ENCODE measurements at places on chromosomes 3 and 15.

DNA sequence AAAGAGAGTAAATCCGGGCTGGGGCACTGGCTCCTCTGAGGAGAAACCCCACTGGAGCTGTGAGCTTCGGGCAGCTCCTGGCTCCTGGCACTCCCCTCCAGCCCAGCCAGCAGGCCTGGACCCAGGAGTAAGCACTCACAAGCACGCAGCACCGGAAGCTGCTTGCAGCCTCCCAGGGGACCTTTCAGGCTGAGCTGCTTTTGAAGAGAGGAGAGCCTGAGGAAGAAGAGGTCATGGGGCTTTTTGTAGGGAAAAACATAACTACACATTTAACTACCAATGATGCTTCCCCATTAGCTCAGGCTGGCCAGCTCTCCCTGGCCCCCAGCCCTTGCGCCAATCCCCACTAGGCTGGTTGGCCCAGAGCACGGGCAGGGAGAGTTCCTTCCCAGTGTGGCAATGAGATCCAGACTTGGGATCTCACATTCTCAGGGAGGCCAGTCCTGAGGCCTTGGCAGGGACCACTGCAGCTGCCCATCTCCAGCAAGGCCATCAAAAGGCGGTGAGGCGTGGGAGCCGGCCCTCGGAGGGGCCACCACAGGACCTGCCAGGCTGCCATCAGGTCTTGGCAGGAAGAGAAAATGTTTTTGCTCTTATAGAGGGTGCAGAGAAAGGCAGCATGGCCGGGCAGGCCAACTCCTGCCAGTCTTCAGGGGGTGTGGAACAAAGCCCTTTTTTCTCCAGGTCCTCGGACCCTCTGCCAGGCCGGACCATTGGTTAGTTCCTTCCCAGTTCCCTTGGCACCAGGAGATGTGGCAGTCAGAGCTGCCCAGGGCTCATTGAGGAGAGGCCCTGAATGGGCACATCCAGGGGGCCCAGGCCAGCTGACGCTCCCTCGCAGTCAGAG, 41.5 kb upstream of the MFGE8 start:
- peak; percentile 15 for DNase-seq

GRCh38 chr15:100642950-100643338, 40.6 kb downstream of the ASB7 start:
- no peak for DNase-seq

DNA sequence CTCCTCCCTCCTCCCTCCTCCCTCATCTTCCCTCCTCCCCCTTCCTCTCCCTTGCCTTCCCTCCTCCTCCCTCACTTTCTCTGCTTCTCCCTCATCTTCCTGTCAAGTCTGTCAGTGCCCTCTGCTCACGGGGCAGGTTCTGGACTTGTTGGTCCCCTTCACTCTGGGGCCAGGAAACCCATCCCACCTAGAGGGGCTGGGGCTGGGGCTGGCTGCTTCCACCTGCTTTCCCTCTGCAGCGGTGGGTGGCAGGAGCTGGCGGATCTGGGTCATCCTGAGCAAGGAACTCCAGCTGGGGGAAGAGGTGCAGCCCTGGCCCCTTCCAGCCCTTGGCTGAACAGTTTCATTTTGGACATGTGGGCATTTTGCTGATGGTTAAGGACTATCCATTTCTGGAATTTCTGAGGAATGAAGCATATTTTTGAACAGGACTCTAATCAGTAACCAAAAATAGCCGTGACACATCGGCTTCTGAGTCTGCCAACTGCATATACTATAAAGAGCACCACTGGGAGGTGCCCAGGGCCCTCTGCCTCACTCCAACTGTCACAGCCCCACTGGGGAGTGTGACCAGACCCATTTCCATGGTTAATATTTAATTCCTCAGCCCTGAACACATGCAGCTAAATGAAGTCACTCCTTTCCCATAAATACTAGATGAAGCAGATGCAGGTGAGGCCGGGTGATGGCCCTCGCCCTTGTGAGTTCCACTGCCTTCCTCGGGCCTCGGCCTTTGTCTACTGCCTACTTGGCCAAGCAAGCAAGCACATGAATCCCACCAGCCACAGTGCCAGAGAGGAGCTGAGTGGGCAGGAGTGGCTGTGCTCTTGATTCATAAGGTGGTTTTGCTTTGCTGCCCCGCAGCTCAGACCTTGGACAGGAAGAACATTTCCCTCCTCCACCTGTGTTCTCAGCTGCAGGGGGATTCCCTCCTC, 39.8 kb downstream of the CHDH start:
- no peak for DNase-seq

DNA sequence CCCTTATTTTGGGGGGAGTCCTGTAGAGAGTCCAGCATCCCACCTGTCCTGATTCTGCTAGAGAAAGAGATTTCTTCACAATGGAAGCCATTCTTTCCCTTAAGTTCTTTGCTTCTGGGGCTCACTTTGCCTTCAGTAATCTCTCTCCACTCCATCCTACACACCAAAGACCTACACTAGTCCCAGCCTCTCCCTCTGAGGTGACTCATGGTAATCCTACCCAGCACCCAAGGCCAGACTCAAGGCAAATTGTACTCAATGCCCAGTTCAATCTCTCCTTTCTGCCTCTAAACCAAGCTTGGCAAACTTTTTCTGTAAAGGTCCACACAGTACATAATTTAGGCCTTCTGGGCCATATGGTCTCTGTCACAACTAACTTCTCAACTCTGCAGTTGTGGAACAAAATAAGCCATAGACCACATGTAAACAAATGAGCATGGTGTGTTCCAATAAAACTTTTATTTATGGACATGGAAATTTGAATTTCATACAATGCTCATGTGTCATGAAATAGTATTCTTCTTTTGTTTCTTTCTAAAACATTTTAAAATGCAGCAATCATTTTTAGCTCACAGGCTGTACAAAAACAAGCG, 72.5 kb downstream of the MRPL46 start:
- no peak for DNase-seq

GRCh38 chr3:37453393-37454389, 279.3 kb upstream of the LRRFIP2 start:
- DNase-seq, result no peak

DNA sequence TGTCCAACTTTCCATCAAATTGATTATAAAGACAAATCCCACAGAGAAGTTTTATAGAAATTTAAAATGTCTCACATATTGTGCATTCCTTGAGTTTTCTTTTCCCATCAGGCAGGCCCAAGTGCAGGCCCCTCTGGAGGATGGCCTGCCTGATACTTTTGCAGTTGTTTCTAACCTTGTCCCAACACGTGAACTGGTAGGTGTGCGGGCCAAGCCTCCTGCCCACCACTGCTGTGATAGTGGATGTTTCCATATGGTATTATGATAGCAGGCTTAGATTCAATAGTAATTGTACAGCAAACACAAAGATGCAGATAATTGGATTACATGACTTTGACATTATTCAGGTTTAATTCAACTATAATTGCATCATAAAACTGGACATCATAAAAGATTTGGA, 1.4 kb downstream of the P2RY12 start:
- no peak for DNase-seq

DNA sequence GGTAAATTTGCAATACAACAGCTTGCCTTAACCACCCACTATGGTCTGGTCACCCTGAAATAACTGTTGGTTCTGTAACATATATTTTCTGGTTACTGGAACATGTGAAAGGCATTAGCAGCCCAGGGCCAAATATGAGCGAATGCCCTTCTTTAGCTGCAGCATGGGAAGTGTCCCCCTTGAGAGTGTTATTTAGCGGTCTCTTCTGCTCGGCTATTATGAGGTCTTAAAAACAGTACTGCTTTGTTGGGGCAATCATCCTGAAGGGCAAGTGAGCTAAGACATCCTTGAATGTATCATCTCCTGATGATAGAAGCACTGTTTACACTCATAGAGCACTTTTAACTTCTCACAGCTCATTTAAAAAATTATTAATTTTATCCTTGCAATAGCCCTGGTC, 90.2 kb downstream of the RYR3 start:
- no peak for DNase-seq

DNA sequence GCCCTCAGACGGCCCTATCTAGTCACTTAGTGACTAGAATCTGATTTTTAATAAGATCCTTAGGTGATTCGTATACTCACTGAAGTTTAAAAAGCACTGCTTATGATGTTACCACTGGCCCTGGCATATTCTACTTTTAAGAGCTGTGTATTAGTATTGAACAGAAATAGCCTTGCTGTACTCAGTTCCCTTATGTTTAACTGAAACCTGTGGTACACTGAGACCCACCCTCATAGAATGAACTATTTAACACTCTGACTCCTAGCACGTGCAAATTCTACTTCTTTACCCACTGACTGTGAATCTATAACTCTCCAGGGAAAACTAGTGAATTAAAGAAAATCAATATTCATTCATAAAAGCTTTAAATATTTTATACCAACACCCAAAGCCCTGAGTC, 108.9 kb downstream of the CCNL1 start:
- no peak for DNase-seq

GRCh38 chr15:63811942-63812550, 21.7 kb downstream of the HERC1 start:
- no peak for DNase-seq

- no peak for DNase-seq
These were observed 45.3 kb downstream of the TCF12 start for GRCh38 chr15:56963710-56964109.

- no peak for DNase-seq
These were observed 20.2 kb downstream of the TLE3 start for GRCh38 chr15:70077188-70078147.

GRCh38 chr3:194389269-194389668, 9.8 kb downstream of the GP5 start:
- no peak for DNase-seq

DNA sequence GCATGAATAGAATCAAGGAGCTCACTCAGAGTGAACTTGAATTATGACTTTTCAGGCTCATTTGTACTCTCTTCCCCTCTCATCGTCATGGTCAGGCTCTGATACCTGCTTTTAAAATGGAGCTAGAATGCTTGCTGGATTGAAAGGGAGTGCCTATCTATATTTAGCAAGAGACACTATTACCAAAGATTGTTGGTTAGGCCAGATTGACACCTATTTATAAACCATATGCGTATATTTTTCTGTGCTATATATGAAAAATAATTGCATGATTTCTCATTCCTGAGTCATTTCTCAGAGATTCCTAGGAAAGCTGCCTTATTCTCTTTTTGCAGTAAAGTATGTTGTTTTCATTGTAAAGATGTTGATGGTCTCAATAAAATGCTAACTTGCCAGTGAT, 9.6 kb downstream of the CCNDBP1 start:
- no peak for DNase-seq

DNA sequence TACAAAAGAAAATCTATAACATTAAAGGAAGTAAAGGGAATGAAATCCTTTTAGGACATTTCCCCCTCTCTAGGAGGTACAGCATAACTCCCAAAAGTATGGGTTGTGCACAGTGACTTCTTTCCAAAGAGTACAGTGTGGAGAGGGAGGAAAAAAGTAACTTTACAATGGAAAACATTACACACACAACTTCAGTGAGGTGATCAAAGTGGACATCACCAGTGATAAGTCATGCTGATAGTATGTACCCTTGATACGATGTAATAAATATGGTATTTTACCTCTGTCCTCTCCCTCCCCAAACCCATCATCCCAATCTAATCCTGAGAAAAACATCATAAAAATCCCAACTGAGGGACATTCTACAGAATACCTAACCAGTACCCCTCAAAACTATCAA, 10.8 kb downstream of the PLD1 start:
- no peak for DNase-seq

- peak; percentile 62 for DNase-seq
These were observed 80.7 kb downstream of the SQOR start for GRCh38 chr15:45715528-45715927.

DNA sequence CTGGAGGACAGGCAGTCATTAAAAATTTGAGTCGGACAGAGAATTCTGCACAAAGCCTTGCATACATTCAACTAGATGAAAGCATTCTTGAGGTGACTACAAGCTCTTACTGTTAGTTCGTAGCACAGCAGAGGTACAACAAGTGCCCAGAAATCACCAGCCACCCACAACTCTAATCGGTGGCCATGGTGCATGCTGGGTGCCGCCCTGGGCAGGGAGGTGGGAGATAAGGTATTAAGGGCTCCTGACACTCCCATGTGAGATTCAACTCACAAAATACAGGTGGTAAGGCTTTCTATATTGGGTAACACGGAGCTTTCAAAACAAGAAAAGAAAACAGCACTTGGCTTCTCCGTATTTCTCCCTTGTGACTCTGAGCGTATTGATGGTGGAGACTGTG, 66.0 kb downstream of the MEIS2 start:
- no peak for DNase-seq

GRCh38 chr3:150876611-150877265, 28.5 kb downstream of the MINDY4B start:
- no peak for DNase-seq

- DNase-seq, result no peak
These were observed 99.1 kb downstream of the SLC49A4 start for GRCh38 chr3:122893754-122894668.

- no peak for DNase-seq
These were observed 72.5 kb upstream of the HERC1 start for GRCh38 chr15:63906266-63906584.

DNA sequence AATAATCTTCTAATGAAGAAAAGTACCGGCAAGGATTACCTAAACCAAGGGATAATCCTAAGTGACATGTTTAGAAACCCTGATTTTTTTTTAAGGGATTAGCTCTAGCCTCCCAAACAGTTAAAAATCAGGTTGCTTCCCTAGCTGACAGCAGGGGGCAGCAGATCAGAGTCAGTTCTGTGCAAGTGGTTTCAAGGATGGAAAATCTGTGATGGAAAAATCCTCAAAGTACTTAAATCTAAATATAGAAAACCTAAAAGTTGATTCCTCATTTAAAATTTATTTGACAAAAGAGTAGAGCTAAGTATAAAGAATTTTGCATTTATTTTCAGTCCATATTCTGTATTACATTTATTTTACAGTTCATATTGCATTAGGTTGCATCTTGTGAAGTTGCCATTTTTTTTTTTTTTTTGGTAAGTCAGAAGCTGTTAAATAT, 107.6 kb downstream of the PEX5L start:
- DNase-seq, result peak; percentile 71

DNA sequence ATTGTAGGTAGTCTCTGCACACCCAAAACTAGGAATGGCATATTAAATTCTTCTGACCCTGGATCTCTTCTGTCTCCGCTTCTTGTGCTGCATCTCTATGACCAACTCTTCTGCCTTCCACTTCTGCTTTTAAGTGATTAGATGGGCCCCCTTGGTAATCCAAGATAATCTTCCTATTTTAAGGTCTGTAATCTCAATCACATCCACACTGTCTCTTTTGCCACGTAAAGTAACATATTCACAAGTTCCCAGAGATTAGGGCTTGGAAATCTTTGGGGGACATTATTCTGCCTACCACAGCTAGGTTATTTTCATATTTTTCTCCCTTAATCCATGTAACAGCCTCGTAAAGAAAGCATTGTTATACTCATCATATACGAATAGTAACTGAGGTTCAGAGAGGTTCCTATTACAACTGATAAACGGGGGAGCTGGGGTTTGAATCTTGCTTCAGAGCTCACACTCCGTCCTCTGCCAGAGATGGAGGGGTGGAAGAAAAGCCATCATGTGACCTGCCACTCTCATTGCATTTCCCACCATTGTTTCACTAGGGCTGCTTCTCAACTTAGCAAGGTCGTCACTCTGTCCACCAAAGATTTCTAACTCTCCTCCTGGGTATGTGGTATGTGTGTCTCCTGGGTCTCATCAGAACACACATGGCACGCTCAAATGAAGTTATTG, 6.6 kb upstream of the CD47 start:
- DNase-seq, result no peak

Data from NAMALWA (cell line).